ENCODE measurements at places on chromosomes 6 and 20.

DNA sequence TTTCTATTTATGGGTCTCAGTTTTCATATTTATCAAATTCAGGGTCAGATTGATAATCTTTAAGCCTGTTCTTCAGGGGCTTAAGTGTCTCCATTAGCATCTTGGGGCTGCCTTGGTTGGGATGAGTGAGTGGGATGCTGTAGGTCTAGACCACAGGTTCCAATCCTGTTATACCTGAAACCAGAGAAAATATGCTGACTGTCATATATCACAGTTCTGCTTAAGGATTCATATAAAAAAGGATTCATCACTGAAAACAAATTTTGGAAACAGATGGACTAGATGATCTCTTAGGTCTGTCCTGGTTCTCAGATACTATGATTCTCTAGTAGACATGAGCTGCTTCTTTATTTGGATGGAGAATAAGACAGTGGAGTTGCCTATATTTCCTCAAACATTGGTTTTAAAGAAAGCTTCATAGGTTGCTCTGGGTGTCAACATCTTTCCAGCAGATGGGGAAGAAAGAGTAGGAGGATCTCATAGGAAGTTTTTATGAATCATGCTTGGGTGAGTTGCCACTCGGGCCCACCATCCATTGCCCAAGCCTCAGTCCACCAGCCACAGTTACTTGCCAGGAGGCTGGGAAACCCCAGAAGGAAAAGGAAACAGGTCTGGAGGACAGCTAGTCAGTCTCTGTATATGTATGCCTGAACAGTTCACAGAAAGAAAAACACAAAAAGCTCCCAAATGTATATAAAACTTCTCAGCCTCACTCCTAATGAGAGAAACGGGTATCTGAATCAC is 42.9 kb upstream of the MAP7 start:
- no peak for DNase-seq

- DNase-seq, result no peak
These were observed 41.3 kb downstream of the NTSR1 start for GRCh38 chr20:62749851-62750445.

DNA sequence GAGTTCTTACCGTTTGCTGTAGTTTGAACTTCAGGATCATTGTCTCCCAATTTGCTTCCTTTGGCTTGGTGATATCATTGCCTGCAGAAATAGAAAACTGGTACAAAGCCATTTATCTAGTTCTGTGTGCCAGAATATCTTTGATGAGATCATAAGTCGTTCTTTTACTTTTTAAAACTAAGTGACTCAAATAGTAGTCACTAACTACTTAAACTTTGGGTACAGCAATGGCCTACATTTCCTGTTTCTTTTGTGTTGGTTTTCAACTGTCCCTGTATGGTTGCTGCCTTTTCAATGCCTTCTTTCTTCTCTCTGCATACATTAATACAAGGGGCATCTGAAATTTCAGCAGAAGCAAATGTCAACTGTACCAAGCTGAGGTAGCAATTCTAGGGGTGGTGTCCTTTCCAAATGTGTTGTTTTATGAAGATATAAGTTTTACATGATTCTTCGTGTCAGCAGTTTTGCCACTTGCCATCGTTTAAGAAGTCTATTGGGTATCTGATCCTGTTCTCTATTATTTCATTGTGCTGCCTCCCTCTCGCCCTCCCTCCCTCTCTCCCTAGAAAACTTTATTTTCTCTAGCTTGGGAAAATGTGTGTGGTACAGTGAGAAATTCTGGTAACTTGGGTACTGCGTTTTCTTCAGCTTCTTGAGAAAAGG is 238.5 kb downstream of the FARS2 start:
- no peak for DNase-seq

DNA sequence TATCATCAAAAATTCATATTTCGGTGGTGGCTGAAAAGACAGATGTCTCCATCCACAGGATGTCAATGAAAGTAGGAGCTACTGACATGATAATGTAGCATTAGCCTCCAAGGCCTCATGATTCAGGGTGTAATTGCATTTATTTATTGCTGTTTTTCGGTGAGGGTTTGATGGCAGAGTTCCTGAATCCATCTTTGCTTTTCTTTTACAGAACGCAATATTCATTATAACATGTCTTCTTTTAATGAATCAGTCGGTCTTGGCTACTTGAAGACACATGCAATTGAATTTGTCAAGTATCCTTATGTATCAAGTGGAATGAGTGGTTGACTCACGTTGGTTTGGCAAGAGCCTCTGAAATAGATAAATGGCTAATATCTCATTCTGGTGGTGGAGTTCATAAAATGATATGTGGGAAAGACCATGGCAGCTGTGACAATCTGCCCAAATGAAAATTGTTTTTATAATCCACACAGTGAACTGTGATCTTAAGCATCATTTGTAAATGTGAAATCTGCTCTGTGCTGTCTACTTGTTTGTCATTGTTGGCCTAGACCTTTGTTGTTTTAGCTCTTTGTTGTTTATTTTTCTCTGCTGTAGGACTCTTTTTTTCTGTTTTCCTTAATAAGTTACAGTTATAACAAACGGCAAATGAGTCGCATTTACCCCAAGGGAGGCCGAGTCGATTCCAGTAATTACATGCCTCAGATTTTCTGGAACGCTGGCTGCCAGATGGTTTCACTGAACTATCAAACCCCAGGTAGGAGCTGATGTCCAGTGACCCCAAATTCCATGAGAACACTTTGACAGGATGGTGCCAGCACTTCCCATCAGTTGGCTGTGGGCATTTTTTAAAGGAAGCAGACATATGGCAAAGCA is 105.7 kb upstream of the LAMP5 start:
- DNase-seq, result no peak

GRCh38 chr6:108755257-108756240 is 92.7 kb upstream of the ARMC2 start:
- DNase-seq, result no peak

- no peak for DNase-seq
These were observed 149.4 kb upstream of the BMP2 start for GRCh38 chr20:6618051-6618450.

- no peak for DNase-seq
These were observed 12.8 kb downstream of the RGS17 start for GRCh38 chr6:153117986-153118879.

DNA sequence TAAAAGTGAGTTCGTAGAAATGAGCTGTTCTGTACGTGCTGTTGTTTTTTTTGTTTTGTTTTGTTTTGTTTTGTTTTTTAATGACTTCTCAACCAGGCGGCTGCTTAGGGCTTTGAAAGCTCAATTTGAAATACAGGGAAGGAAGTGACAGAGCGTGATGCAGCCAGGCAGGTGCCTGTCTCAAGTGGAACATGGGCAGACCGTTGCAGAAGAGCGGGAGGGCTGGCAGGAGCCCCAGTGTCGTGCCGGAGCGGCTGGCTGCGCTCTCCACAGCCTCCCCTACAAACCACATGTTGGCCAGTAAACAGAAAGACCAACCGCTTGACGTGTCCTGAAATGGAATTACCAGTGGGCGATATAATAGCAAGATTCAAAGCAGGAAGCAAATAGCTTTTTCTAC is 164.9 kb upstream of the RREB1 start:
- no peak for DNase-seq

- no peak for DNase-seq
These were observed 154.9 kb downstream of the ALDH8A1 start for GRCh38 chr6:134795001-134795400.

DNA sequence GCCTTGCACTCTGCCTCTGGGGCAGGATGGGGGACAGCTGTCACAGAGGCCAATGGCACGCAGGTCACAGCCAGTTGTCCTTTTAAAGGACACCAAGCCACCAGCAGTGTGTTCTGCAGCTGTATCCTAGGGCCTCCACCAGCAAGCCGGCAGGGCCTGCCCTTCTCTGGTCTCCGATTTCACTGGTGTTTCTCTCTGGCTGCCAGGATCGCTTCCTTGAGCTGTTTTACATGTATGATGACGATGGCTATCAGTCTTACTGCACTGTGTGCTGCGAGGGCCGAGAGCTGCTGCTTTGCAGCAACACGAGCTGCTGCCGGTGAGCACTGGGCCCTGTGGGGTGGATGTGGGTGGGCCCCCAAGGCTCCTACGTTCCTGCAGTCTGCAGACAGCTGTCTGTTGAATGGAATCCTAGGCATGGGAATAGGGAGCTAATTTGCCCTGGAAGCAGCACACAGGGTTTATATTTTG is 22.7 kb upstream of the MAPRE1 start:
- no peak for DNase-seq

DNA sequence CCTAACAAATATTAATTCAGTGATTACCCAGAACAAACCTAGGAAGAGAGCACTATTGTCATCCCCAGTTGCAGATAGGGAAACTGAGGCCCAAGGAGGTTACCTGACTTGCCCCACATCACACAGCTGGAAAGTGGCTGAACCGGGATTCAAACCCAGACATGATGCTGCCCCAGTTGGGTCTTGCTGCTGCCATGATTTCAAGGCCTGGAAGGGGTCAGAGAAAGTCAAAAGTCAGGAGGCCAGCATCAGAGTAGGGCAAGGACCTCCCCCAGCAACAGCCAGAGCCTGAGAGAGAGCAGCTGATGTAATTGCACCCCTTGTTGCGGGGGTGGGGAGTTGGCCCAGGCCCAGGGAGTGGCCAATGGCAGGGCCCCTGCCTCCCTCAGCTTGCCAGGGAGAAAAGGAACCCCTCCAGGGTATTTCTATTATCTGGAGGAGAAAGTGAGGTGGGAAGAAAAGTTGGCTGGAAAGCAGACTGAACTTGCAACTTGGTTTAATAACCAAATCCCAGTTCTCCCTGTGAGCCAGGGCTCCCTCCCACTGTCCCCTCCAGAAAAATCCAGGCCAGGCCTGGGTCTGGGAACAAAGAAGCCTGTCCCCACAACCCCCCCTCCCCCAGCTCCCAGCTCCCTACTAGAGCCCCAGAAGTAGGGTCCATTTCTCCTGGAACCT is 83.6 kb downstream of the MRPL14 start:
- DNase-seq, result no peak

DNA sequence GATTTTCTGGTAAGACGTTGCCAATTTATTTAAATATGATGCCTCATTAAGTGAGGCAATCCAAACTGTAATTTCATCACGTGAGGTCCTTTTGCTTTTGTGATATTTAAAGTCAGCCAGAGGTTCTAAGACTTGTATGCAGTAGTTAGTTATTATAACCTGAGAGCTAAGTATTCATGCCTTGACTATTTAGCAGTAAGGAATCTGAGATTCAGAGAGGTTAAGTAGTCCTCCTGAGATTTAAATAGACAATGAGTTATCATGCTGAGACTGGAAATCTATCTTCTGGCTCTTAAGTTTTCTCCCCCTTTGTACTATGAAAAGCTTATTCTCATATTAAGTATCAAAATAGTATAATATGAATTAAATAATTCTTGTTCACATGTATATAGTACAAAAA is 158.0 kb downstream of the UTRN start:
- no peak for DNase-seq

GRCh38 chr6:94511502-94512088 is 1065.7 kb upstream of the MANEA start:
- no peak for DNase-seq

DNA sequence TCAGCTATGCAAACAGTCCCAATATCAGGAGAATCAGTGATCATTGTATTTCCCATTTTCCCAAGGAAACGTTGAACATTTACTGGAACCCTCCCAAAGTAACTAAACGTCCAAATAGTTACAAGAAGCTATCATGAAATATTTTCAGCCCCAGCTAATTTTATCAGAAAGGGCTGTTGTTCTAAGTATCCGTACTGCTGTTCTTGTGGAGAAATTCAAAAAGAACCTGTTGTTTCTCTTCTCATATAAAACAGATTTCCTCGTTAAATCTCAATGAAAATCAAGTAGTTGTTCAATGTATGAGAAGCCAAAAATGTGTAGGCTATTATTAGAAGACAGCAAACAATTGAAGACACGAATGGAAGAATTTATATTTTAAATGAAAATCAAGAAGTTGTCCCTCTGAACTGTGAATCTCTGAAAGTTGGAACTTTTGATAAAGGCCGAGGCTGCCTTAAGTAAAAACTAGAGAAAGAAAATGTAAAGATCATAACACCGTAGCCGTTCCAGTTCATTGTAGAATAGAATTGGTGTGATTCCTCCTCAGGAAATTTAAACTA is 107.7 kb downstream of the HFE start:
- no peak for DNase-seq

DNA sequence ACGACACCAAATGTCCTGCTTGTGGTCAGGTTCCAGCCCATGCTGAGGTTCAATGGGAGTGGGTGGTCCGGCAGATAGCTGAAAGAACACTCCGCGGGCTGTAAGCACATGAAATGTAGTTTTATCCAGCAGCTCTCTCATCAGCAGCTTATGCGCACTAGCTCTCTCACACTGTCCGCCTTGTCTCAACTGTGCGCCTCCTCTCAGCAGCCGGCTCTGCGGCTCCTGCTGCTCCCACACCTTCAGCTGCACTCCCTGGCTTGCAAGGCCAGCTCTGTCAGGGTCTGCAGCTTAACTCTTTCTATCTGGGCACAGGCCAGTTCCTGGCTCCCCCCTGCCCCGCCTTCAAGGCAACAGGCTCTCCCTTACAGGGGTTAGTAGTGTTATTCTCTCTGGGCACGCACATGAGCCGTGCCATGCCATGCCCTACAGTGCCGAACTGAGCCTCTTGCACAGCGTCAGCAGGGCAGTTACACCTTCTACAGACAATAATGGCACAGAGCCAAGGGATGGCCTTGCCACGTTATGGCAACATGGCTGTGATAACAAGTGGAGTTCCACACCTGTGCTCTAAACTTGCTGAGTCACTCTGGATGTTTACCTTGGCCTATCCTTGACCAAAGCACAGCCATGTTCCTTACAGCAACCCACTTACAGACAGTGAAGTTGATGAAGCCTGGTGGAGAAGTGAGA is 84.0 kb upstream of the LRFN2 start:
- no peak for DNase-seq

- no peak for DNase-seq
These were observed 139.5 kb upstream of the SCGN start for GRCh38 chr6:25512560-25512959.

DNA sequence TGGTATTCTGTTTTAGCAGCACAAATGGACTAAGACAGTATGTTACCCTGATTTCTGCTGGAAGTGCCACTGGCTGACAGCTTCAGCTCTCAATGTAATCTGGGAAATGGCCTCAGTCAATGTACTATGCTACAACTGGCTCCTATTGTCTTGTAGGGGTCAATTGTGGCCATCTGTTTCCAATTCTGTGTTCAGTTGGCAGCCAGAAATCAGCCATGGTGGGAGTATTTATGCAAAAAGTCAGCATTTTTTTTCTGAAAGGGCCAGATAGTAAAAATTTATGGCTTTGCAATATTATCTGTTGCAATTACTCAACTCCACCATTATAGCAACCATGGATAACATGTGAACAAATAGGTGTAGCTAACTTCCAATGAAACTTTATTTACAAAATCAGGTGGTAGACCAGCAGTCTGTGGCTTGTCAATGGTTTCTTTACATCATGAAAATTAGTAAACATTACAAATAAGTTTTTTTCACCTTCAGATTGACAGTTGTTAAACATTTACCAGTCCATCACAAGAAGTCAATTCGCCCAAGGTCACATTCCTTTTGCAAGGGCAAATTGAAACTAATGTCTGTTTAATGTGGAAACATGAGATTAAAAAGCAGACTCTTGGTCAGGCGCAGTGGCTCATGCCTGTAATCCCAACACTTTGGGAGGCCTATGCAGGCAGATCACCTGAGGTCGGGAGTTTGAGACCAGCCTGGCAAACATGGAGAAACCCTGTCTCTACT is 58.3 kb upstream of the TSHZ2 start:
- DNase-seq, result no peak

GRCh38 chr6:28953039-28953584 is 29.3 kb upstream of the TRIM27 start:
- no peak for DNase-seq

- DNase-seq, result no peak
These were observed 83.6 kb downstream of the TMEM170B start for GRCh38 chr6:11621119-11621518.

- no peak for DNase-seq
These were observed 218.6 kb upstream of the UFL1 start for GRCh38 chr6:96302991-96303390.
